Stimulated activated memory B cell treated with anti-CD40 and anti-IgM and Interleukin-4, amounts not matched to agents 10 μg/mL and 1 μg/mL and 100 μg/mL, for 72 hours (primary cell): ENCODE measurements at places on chromosomes 2 and 18.

- ATAC-seq = no peak
Measured at GRCh38 chr2:209388446-209389037, 35.3 kb upstream of the MAP2 start.

DNA sequence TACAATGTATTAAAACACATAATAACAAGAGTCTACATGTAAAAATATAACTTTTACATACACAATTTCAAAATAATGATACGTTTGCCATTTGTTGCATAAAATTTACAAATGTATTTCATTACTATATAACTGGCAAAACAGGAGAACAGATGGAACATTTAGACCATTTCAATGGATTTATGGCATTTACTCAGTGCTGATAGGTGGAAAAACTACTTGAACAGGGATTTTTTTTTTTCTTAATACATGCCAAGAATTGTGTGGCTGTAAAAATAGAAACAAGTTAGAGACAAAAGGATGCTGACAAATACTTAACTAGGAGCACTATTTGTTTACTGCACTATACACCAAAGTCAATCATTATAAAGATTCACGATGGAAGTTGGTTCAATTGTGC is 266.8 kb upstream of the CCDC68 start:
- no peak for ATAC-seq

DNA sequence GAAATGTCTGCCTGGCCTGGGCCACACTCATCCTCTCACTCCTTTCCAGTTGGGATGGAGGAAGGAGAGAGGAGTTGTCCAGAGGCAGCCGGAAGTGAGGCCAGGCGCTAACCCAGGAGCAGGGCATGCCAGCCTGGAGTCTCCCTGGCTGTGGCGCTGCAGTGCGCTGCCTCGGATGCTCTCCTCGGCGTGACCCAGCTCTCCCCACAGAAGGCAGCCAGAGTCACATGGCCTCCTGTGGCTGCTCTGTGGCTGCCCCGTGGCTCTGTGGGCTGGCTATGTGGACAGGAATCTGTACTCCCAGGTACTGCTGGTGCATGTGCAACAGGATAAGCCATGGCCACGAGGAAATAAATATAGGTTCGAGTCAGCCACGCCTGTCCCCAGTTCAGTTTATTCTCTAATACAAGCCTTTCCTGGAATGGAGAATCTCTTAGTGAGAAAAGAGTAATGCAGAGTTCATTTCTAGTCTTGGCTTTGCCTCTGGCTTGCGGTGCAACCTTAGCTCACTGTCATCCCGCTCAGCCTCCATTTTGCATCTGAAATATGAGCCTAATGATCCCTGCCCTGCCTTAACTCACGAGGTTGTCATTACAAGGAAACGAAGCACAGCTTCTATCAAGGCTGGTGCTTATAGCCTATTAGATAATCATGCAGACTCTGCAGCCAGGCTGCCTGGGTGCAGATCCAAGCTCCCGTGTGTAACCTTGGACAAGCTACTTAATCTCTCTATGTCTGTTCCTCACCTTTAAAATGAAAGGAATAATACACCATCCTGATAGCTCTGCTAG is 106.3 kb downstream of the ANTXR1 start:
- ATAC-seq = no peak

GRCh38 chr2:81437456-81438000 is 1133.0 kb upstream of the LRRTM1 start:
- ATAC-seq = no peak

DNA sequence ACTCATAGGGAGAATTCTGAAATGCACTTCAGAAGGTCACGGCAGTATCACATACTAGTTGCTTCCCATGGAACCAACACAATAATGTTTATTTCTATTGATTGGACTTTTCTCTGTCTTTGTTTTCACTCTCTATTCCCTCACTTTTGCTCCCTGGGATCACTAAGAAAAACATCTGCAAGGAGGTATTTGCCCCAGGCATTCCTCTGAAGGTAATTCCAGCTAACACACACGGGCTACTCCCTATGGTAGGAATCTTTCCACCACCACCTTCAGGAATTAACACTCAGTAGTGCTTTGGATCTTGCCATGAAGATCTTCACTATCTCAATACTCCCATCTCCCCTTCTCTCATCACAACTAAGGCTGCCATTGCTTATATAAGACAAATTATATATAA is 353.3 kb downstream of the DSC3 start:
- no peak for ATAC-seq

- ATAC-seq = no peak
Measured at GRCh38 chr2:26352892-26353291, 6.3 kb upstream of the ADGRF3 start.

DNA sequence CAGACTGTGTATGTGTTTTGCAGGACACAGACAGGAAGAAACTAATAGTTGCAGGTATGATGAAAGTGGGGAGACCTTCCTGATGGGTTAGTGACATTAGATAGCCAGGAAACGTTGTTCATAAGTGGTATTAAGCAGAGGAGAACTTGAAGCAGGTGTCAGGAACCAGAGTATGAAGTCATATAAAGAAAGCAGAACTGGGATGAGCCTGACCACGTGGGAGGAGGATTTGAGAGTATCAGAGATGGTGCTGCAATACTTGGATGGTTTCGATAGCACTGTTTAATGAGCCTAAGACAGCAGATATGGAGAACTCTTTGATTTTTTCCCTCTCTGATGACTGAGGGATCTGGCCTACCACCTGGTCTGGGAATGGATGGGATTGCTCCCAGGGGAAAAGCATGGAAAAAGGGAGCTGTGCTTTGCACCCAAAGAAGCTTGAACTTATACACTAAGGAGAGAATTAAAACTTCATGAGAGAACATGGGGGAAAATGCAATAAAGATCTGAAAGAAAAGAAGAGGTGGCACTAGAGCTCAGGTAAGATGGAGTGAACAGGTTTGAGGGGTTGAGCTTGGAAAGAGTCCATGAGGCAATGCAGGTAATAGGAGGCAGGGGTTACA is 226.0 kb upstream of the LRRTM1 start:
- no peak for ATAC-seq

- ATAC-seq = no peak
Measured at GRCh38 chr2:106205488-106205887, 11.4 kb upstream of the UXS1 start.

- no peak for ATAC-seq
Measured at GRCh38 chr2:9945596-9945995, 5.9 kb upstream of the GRHL1 start.

GRCh38 chr18:2970772-2971659 is 41.9 kb downstream of the LPIN2 start:
- ATAC-seq = peak; percentile 78

- ATAC-seq = no peak
Measured at GRCh38 chr2:7709907-7710306, 792.7 kb downstream of the RNF144A start.

- no peak for ATAC-seq
Measured at GRCh38 chr2:238850091-238850490, 2.2 kb downstream of the TWIST2 start.

- no peak for ATAC-seq
Measured at GRCh38 chr2:167880415-167880814, 367.0 kb downstream of the STK39 start.

DNA sequence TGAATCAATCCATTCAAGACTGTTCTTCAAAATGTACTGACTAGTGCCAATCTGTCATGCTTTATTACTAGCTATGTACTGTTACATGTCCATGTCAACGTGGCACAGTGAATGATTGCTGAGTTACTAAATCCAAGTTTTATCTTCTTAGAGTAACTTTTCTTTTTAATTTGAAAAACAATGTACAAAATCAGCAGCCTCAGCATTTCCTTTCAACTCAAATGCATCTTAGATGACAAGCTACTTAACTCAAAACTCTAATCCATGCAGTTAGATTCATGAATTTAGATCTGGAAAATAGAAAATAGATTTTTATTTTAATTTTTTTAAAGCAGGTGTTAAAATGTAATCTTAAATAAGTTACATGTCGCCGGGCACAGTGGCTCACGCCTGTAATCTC is 174.2 kb downstream of the CAPN13 start:
- ATAC-seq = no peak

DNA sequence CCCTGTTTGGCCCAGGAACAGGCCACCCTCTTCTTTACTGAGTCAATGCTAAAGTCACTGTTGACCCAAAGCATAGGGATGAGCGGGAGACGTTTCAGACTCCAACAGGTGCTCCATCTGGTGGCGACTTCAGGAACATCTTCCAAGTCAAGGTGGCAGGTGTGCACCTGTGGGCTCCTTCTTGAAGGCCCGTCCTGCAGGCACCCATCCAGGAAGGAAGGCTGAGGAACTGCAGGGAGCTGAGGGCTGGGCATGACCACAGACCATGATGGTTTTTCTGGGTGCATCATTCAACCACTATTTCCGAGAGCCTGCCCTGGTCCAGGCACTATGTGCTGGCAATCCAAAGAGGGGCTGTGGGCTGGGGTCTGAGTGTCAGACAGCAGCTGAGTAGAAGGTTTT is 142.8 kb downstream of the NDUFA10 start:
- ATAC-seq = no peak

GRCh38 chr2:160317181-160318099 is 117.4 kb upstream of the ITGB6 start:
- ATAC-seq = no peak

DNA sequence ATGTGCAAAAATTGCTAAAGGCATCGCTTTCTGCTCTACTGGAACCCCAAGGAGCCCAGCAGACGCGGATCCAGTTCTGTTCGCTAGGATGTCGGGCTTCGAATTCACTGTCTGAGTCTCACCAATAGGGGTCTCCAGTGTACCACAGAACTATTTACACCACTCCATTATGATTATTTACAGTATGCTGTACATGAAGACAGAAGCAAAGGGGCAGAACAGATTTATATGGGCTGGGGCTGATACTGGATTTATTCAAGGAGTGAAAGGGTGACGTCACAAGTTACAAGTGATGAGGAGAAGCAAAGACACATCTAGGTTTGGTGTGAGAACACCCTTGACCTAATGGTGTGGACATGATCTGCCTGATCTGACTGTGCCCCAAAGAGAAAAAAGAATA is 185.3 kb upstream of the ATP5MC3 start:
- no peak for ATAC-seq

DNA sequence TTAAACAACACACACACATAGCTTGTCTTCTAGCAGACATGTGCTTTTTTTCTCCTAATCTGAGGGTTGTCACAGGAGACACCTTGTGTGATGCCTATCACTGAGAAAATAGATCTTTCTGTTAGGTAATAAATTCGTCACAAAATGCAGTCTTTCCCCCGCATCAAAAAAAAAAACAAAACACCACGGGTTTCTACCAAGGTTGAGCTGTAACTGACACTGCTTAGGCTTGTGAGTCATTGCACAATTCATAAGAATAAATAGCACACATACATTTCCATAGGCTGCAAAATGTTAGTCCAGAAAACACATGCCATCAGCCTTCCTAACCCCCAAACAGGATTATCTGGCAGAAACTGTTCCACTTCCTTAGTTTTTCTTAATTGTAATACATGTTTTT is 6.5 kb downstream of the TMEM163 start:
- no peak for ATAC-seq

GRCh38 chr2:236684504-236685256 is 115.1 kb downstream of the ACKR3 start:
- no peak for ATAC-seq

GRCh38 chr2:16303273-16303577 is 362.4 kb downstream of the CYRIA start:
- ATAC-seq = no peak

- ATAC-seq = no peak
Measured at GRCh38 chr18:38019292-38019691, 453.7 kb upstream of the CELF4 start.

- ATAC-seq = no peak
Measured at GRCh38 chr2:97792416-97792815, 79.0 kb downstream of the ZAP70 start.

- ATAC-seq = no peak
Measured at GRCh38 chr18:78798402-78799175, 181.0 kb upstream of the SALL3 start.

GRCh38 chr18:63562284-63562683 is 20.1 kb downstream of the SERPINB12 start:
- ATAC-seq = no peak

- ATAC-seq = peak; percentile 70
Measured at GRCh38 chr2:112001136-112001715, 53.8 kb upstream of the TMEM87B start.

- ATAC-seq = no peak
Measured at GRCh38 chr2:231360401-231360800, 35.1 kb upstream of the B3GNT7 start.

DNA sequence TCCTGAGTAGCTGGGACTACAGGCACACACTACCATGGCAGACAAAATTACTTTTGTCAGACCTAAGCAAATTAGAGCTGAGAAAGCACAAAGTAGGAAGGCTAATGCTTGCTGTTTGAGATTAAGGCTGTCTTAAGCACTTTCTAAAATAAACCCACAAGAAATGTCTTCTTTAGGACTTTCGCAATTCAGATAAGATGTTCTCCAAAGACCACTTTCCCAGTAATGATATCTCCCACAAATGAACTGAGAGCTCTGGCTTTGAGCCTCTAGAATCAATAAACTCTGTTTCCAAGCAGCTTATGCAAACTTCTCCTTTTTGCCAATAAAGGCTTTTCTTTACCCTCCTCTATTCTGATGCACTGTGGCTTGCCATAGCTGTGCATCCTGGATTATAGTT is 32.0 kb upstream of the GALNT1 start:
- no peak for ATAC-seq

- ATAC-seq = no peak
Measured at GRCh38 chr2:219722276-219722879, 94.9 kb downstream of the SLC4A3 start.

GRCh38 chr2:240737958-240738357 is 46.3 kb downstream of the AQP12A start:
- no peak for ATAC-seq

DNA sequence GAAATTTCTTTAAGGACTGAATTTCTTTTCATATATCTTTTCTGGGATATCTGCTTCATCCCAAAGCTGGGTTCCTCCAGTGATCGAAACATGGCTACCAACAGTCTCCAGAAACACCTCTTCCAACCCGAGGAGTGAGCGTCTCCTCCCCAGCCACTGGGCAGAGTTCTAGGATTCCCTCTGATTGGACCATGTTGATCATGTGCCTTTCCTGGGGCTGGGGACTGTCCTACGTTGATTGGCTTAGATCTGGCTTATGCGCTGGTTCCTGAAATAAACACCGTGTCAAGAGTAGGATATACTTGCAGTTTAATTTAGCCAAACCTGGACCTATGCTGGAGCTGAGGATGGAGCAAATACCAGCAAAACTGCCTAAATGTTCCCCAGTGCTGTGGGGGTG is 55.5 kb upstream of the SLC16A14 start:
- ATAC-seq = no peak

GRCh38 chr2:181310967-181311366 is 146.2 kb upstream of the ITGA4 start:
- ATAC-seq = no peak

GRCh38 chr18:46629361-46629760 is 27.7 kb downstream of the LOXHD1 start:
- ATAC-seq = no peak

DNA sequence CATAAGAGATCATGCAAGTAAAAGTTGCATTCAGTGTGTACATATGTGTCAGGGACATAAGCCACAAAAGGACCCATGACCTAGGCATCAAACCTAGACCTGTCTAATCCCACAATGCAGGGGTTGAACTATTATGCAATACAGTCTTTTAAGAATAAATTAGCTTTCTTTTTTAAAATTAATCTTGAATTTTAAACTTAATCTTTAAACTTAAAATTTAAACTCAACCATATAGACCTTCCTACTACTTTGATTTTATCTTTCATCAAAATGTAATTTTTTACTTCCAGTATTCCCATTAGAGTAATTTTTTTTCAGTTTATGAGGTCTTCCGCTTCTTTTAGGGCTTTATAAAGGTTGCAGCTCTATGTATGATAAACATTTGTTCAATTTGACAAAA is 702.9 kb downstream of the SUCLG1 start:
- ATAC-seq = no peak
